ENCODE measurements at places on chromosomes 1 and 21.
A peak's percentile ranks its signal among the peaks of the same experiment; 100 is the strongest.

- no peak for DNase-seq
Measured at GRCh38 chr1:161884475-161884874, 118.4 kb downstream of the ATF6 start.

DNA sequence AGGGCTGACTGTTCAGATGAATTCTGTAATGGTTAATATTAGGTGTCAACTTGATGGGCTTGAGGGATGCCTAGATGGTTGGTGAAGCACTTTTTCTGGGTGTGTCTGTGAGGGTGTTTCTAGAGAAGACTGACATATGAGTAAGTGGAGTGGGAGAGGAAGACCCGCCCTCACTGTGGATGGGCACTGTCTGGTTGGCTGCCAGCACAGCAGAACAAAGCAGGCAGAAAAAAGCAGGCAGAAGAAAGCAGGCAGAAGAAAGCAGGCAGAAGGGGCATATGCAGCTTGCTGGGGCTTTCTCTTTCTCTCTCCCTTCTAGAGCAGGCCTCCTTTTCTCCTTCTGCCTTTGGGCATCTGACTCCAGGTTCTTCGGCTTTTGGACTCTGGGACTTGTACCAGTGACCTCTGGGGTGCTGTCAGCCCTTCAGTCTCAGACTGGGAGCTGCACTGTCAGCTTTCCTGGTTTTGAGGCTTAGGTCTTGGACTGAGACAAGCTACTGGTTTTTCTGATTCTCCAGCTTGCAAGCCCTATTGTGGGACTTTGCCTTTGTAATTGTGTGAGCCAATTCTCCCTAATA, 42.9 kb upstream of the CD2 start:
- peak; percentile 29 for DNase-seq

DNA sequence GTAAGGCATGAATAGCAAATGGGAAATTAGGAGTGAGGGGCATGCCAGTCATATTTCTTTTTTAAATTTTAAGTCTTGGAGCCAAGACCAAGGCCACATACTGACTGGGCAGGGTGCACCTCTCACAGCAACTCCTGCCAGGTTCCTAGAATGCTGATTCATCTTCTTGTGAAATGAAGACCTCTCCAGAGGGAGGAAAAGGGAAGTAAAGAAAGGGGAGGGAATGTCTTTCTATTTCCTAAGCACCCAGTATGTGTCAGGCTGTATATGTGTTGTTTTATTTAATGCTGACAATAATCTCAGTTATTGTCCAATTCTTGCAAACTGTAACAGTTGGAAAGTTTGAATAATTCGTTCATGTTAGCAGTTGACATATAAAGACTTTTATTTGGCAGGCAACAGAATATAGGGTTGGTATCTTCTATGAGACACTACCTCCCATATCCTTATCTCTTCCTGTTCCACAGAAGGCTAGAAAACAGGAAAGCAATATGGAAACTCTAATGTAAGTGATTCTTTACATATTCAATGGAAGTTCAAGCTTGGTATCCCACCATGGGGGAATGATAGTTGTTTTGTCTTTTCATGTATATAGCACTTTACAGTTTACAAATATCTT, 259.1 kb upstream of the USP24 start:
- no peak for DNase-seq

DNA sequence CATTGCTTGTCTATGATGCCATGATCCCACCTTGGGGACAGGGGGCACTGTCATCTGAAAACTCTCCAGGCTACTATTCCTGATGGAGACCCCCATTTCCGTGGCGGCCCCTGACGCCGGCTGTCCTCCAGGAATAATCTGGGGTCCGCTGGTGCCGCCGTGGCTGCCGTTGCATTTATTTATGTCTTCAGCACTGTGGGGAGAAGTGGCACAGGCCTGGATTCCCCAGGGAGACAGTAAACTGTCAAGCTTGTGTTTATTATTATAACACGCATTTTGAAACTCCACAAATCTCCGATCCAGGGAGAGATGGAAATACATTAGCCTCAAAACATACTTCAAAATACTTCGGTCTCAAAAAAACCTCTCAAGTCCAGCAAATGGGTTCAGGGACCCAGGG, 126.9 kb upstream of the C1orf174 start:
- DNase-seq: no peak

- peak; percentile 57 for DNase-seq
Measured at GRCh38 chr1:220990427-220991339, 111.4 kb downstream of the HLX start.

GRCh38 chr1:156496211-156496761, 4.3 kb downstream of the MEF2D start:
- no peak for DNase-seq

DNA sequence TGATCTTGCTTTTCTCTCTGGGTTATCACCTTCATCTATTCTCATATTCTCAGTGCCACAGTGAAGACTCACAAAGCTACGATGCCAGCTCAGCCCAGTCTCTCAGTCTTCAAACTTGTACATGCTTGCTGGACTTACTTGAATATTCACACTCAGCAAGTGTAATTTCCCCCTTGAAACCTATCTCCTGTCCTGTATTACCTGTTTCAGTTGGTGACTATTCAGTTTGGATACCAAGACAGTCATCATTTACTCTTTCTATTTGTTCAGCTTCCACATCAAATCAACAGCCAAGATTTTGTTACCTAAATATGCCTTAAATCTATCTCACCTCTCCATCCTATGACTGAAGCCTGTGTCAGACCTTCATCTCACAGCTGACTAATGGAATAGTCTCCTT, 209.7 kb downstream of the LRRC7 start:
- no peak for DNase-seq

DNA sequence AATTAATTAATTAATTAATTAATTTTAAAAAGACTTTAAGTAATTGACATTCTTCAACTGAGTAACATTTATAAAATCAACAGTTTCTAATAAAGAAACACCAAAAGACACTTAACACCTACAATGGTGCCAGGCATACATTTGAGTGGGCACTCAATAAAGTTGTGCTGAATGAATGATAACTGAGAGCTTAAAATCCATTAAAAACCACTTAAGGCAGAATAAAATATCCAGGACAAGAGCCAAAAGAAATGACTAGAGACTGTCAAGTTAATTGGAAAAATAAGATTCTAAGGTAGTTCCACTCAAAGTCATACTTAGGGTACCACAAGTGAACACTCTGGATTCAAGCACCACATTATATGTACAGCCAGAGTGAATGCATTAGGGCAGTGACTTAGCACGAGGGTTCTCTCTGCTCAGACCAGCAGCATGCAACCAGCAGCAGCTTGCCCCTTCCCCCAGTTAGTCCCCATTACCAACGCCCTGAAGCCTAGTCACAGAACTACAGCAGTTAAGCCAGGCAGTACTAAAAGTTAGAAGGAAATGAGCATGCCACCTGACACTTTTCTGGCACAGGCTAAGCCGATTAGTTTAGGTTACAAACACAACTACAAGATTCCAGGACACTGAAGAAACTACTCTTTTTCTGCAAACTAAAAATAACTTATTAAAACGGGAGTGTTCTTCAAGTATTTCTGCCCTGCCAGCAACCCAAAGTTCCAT, 46.5 kb downstream of the LUZP1 start:
- no peak for DNase-seq

DNA sequence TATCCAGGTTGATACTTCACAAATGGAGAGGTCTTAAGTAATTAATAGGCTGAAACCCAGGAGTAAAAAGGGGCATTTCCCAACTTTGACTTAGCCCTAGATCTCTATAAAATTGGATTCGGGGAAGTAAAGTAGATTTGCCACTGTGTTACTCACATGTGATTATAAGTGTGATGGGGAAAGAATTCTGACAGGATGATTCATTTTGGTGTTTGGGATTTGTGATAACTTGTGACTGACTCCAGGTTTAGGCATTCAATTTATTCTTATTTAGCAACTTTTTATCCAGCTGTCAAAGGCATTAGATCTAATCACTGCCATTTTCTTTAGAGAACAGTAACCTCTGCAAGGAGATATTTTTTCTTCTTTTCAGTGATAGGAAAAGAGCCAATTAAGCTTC, 175.5 kb downstream of the ASTN1 start:
- DNase-seq: no peak

- no peak for DNase-seq
Measured at GRCh38 chr1:119318466-119319309, 49.9 kb upstream of the HAO2 start.

GRCh38 chr1:158969166-158969565, 37.8 kb downstream of the PYHIN1 start:
- DNase-seq: no peak

- DNase-seq: no peak
Measured at GRCh38 chr1:202728951-202729350, 18.7 kb upstream of the SYT2 start.

DNA sequence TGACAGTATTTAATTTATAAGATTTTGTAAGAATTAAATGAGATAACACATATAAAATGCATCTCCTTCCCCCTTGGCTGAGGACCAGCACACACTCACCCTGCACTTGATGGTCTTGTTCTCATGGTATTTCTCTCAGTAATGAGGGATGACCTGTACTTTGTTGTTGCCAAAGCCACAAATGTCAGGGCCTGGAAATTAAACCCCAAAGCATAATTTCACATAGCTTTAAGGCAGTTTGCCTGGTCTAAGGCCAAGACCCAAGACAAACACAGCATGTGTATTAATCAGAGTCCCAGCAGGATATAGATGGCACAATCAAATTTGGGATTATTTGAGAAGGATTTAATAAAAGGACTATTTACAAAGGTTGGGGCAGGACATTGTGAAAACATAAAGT, 48.6 kb upstream of the EPS15 start:
- DNase-seq: peak; percentile 22

DNA sequence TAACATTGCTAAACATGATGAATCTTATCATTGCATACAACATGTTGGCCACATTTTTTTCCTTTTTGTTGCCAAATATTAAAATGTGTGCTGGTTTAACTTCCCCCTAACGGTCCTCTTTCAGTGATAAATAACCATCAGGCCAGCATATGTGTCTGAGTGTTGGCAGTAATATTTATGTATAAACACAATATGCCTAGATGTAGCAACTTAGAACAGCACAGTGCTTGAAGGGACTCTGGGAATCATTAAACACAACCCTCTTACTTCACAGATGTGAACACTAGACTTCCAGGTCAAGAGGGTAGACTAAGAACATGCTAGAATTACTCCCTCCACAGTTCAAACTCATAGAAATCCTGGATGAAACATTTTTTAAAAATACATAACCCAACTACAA, 581.8 kb downstream of the PLPP3 start:
- no peak for DNase-seq

GRCh38 chr1:228956864-228957263, 221.6 kb downstream of the RHOU start:
- DNase-seq: no peak

DNA sequence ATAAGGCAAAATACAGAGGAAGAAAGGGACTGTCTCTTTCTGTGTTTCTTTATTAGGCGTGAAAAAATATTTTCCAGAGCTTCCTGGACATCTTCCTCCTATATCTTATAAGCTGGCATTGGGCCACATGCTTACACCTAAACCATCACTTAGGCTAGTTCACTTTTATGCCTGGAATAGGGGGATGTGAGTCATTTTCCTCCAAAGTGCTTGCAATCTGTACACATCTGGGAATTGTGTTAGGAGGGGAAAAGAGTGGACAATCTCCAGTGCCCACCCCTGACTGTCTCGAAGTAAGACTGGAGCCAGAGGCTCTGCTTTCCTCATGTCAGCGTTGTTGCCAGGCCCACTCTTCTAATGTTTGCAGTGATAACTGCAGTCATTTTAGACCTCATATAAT, 29.9 kb downstream of the GIPC2 start:
- no peak for DNase-seq

- DNase-seq: no peak
Measured at GRCh38 chr1:41681331-41682098, 197.0 kb upstream of the EDN2 start.

DNA sequence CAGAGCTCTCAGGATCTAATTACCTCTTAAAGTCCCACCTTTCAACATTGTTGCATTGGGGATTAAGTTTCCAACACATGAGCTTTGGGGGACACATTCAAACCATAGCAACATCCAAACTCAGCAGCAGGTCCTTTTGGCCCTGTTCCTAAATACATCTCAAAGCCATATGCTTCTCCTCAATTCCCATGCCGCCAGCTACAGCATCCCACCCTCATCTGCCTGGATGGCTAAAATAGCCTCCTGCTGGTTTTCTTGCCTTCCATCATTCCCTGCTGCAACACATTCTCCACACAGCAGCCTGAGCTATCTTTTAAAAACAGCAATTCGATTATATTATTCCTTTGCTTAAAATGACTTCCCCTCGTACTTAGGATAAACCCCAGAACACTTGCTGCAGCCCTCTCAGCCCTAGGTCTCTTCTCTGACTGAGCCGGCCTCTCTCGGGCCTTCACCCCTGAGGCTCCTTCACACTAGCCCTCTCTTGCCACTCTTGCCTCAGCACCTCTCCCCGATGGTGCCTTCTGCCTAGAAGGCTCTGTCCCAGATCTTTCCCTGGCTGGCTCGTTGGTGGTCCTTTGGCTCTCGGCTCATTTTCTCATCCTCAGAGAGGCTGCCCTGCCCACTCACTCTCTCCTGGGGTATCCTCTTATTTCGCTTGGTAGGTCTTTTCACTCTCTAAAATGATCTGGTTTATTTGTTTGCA, 16.5 kb downstream of the MYBPH start:
- DNase-seq: no peak

GRCh38 chr1:33826311-33826710, 37.6 kb upstream of the HMGB4 start:
- no peak for DNase-seq

GRCh38 chr1:4461726-4462290, 192.6 kb upstream of the AJAP1 start:
- DNase-seq: no peak

- DNase-seq: peak; percentile 66
Measured at GRCh38 chr1:921011-921837, 2.5 kb upstream of the SAMD11 start.

DNA sequence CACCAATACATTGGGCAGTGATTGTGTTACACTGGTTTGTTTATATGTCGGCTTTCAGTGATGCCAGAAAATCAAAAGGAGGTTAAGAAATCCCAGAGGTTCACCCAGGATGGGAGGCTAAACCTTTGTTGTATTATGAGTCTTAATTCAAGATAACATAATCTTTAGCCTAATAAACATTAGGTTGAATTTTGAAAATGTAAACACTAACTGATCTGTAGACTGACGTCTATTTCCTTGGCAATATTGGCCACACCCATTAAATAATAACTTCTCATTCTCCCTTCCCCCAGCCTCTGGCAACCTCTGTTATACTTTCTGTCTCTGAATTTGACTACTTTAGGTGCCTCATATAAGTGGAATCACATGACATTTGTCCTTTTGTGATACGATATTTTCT, 238.7 kb downstream of the DISC1 start:
- DNase-seq: no peak
